ENCODE measurements at places on chromosomes 3 and 15. TPM values are rescaled to one million over a fixed set of nuclear protein-coding genes. Genes with fewer than 3 reads are reported as not detected.

TMEM108 gene
- 2.4 TPM for polyA plus RNA-seq

NEO1 gene
- polyA plus RNA-seq = 128 TPM

NCEH1 gene
- 3.2 TPM for polyA plus RNA-seq

APPL1 gene
- 44.6 TPM for polyA plus RNA-seq

IQCH gene
- polyA plus RNA-seq = 7.4 TPM

Measured in renal cortex interstitium (tissue), 15 donors.